ENCODE measurements at places on chromosomes 16 and 17. TPM values are rescaled to one million over a fixed set of nuclear protein-coding genes. Genes with fewer than 3 reads are reported as not detected.

OGFOD3 gene
- total RNA-seq: 23.1 TPM

ARHGDIG gene
- 1.4 TPM for total RNA-seq

MRPL45 gene
- total RNA-seq: 21.9 TPM

KRTAP4-7 gene
- not detected for total RNA-seq

DNA sequence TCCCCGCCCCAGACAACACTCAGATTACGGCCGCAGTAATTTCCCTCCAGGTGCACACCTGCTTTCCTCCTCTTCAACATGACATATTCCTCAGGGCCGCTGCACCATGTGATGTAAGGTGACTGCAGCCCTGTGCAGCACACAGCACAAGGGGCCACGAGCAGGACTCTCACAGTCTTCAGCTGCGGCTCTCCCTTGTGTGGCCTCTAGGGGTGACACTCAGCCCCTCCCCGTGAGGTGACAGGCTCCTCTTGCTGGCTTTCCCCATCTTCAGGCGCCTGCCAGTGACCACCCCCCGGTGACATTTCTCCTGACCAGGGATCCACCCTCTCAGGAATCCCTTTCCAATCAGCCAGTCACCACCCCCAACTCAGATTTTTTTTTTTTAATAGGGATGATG is 31.3 kb upstream of the ABCC3 start:
- no peak overlapping the region for H3K4me3 ChIP-seq
- H3K27ac ChIP-seq: no peak overlapping the region
- no peaks in the 10 kb centered on the region for H3K4me1 ChIP-seq
- H3K27me3 ChIP-seq: no peaks in the 10 kb centered on the region
- H3K36me3 ChIP-seq: no peaks in the 10 kb centered on the region

DNA sequence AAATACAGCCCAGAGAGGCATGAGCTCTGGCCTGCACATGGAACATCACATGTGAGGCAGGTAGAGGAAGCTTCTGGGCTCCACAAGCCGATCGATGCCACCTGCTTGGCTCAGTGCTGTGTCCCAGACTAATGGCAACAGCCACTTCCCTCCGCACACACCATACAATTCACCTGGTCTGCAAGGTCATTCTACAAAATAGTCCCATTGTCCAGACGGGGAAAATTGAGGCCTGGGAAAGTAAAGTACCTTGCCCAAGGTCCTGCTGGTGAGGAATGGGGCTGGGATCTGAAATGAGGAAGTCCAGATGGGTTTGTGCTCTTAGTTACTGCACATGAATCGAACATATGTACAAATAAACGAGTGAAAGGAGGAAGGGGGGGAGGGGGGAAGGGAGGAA is 88.0 kb downstream of the LITAF start:
- peaks cover 12% of the 10 kb centered on the region for H3K4me1 ChIP-seq
- no peaks in the 10 kb centered on the region for H3K27me3 ChIP-seq
- DNase-seq: no peak
- H3K36me3 ChIP-seq: no peaks in the 10 kb centered on the region
- no peak overlapping the region for H3K27ac ChIP-seq
- H3K4me3 ChIP-seq: no peak overlapping the region

DNA sequence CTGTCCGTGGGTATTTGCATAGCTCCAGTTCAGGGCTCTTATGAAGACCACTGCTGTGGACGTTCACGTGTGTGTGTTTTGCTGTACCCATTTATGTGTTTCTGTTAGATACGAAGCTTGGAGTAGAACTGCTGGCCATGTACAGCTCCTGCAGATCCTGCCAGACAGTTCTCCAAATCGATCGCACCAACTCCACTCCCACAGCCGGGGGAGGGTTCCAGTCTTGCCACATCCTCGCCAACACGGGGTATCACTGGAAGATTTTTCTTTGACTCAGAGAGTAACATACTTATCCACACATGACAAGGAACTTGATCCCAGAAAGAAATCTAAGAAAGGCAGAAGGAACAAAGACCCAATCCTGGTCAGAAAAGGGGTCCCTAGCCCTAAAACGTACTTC is 37.4 kb downstream of the TMEM186 start:
- H3K4me3 ChIP-seq: no peak overlapping the region
- no peaks in the 10 kb centered on the region for H3K4me1 ChIP-seq
- H3K27ac ChIP-seq: no peak overlapping the region
- H3K36me3 ChIP-seq: no peaks in the 10 kb centered on the region
- DNase-seq: no peak

DNA sequence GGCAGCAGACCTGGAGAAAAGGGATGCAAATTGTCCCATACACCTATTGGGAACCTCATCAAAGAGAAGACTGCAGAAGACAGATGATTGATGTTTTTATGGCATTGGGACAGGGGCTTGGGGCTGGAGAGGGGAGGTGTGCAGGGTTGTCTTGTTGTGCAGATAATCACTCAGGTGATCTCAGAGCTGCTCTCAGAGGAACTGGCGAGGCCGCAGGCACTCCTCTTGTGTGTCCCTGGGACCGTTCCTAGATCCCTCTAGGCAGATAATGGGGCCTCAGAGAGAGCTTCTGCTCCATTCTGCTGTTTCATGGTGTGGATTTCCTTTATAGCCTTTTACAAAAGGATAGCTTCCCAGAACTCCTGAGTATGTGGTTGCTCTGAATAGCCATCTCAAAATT is 1.6 kb downstream of the RNF213 start:
- H3K4me3 ChIP-seq: peak overlapping the region; percentile 75
- no peaks in the 10 kb centered on the region for H3K27me3 ChIP-seq
- peak overlapping the region; percentile 93 for H3K27ac ChIP-seq
- DNase-seq: no peak

GRCh38 chr17:59376506-59376905 is 45.1 kb downstream of the YPEL2 start:
- H3K4me3 ChIP-seq: no peak overlapping the region
- H3K27ac ChIP-seq: no peak overlapping the region
- DNase-seq: no peak
- H3K4me1 ChIP-seq: no peaks in the 10 kb centered on the region
- H3K36me3 ChIP-seq: no peaks in the 10 kb centered on the region

DNA sequence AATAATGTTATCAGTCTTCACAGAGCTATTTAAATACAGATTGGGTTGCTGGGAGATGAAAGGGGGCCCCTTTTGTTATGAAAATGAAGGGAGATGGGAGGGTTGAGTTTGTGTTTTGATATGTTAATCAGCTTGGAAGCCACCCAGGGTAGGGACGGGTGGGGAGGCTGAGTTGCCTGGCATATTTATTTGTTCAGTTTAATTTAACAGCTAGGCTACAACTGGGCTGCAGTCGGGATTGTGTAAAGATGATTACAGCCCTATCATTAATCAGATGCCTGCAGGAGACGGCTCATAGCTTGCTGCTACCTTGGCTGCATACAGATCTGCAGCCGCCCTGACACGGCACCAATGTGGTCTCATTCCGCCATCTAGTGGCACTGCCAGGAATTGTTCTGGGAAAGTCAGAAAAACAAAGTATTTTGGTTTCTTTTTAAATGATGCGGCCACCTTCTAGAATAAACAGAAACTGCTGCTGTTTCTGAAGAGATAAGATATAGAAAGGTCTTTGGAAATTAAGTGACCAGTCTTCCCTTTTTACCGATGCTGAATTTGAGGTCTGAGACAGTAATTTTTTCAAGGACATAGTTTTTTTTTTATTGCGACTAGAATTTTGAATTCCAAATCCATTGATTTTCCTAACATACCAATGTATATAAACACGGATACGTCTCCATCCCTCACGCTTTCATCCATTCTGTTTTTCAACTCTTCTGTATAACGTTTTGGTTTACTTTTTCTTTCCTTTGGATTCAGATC is 458.0 kb upstream of the ASIC2 start:
- no peaks in the 10 kb centered on the region for H3K36me3 ChIP-seq
- H3K27me3 ChIP-seq: peaks cover 3% of the 10 kb centered on the region
- peak; percentile 21 for DNase-seq
- H3K27ac ChIP-seq: no peak overlapping the region
- no peaks in the 10 kb centered on the region for H3K4me1 ChIP-seq
- no peak overlapping the region for H3K4me3 ChIP-seq

DNA sequence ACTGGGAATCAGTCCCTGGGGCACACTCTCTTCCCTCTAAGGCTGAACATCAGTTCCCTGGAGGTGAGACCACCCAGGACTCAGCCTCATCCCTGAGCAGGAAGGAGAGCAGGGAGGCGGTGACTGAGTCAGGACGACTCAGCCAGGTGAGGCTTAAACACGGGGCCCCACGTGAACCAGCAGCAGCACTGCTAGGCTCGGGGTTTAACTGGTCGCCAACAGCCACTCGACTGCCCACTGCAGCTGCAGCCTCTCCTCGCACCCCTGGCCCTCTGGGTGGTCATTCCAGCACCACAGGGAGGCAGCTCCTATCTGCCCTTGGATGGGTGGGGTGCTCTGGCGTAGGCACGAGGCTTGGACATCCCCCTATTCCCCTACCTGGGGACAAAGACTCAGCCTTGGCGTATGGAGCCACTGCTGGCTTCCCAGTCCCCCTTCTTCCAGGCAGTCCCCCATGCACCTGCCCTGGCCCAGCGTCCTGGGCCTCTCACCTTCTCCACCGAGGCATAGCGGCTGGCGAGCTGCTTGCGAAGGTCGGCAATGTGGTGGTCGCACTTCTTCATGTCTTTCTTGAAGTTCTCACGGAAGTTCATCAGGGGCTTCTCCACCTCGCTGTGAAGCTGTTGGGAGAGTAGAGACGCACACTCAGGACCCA is 21.2 kb upstream of the RCVRN start:
- DNase-seq: no peak
- no peak overlapping the region for H3K27ac ChIP-seq
- no peaks in the 10 kb centered on the region for H3K27me3 ChIP-seq
- H3K36me3 ChIP-seq: no peaks in the 10 kb centered on the region
- no peak overlapping the region for H3K4me3 ChIP-seq

- no peaks in the 10 kb centered on the region for H3K27me3 ChIP-seq
- H3K27ac ChIP-seq: no peak overlapping the region
- H3K4me3 ChIP-seq: no peak overlapping the region
- DNase-seq: no peak
- H3K36me3 ChIP-seq: no peaks in the 10 kb centered on the region
Observed at GRCh38 chr17:58383892-58384462, 32.0 kb upstream of the SUPT4H1 start.

DNA sequence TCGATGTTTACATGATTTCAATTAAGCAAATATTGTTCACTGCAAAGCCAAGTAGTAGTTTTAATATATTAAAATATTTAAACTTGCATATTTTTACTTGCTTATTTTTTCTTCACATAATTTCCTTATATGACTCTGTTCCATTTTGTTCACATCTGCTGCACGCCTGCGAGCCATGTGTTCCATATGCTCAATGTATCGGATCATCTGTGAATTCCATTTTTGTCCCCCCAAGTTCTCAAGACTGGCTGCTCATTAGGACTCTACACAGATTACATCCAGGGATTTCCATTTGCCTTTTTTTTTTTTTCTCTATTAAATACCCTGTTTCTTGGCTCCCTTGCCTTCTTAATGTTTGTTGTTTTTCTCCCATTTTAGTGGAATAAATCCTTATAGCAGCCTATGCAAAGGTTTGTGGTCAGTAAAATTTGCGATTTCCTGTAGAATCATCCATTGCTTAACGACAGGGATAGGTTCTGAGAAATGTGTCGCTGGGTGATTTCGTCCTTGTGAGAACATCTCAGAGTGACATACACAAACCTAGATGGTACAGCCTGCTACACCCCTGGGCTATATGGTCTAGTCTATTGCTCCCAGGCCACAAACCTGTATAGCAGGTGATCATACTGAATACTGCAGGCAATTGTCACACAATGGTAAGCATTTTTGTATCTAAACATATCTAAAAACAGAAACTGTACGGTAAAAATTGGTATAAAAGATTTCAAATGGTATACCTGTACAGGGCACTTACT is 30.2 kb upstream of the TEKT3 start:
- no peaks in the 10 kb centered on the region for H3K4me1 ChIP-seq
- no peak for DNase-seq
- no peak overlapping the region for H3K27ac ChIP-seq
- H3K27me3 ChIP-seq: no peaks in the 10 kb centered on the region
- H3K4me3 ChIP-seq: no peak overlapping the region

GRCh38 chr17:79301469-79301868 is 226.8 kb downstream of the ENGASE start:
- H3K27me3 ChIP-seq: no peaks in the 10 kb centered on the region
- no peaks in the 10 kb centered on the region for H3K36me3 ChIP-seq
- no peaks in the 10 kb centered on the region for H3K4me1 ChIP-seq
- no peak for DNase-seq

DNA sequence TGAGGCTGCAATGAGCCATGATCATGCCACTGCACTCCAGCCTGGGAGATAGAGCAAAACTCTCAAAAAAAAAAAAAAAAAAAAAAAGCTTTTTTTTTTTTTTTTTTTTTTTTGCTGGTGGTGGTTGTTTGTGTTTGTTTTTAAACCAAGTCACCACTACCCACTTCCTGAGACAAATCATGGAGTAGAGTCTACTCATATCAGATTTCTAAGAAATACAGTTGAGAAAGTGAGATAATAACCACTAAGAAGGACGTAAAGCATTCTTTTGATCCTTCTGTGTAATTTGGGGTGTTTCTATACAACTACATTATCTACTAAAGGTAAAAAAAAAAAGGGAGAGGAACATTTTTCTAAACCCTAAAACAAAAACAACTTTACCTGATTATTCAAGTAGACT is 38.0 kb downstream of the AXIN2 start:
- no peaks in the 10 kb centered on the region for H3K27me3 ChIP-seq
- H3K4me1 ChIP-seq: peaks cover 28% of the 10 kb centered on the region
- no peak for DNase-seq
- peak overlapping the region; percentile 63 for H3K27ac ChIP-seq

DNA sequence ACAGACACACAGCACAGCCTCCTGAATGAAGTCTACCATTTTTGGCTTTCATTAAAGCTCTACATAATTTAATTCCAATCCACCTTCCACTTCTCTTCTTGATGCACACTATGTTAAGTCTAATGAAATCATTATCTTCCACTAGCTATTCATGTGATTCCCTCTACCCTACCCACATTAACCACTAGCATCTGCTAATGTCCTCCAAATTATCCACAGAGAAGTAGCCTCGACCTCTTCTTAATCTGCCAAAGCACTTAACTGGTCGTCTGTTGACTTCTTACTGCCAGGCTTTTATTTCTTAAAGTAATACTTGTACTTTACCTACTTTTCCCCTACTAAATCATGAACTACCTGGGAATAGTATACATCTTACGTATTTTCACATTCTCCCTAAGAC is 91.8 kb downstream of the NCOR1 start:
- DNase-seq: no peak
- H3K4me3 ChIP-seq: no peak overlapping the region
- no peaks in the 10 kb centered on the region for H3K4me1 ChIP-seq

DNA sequence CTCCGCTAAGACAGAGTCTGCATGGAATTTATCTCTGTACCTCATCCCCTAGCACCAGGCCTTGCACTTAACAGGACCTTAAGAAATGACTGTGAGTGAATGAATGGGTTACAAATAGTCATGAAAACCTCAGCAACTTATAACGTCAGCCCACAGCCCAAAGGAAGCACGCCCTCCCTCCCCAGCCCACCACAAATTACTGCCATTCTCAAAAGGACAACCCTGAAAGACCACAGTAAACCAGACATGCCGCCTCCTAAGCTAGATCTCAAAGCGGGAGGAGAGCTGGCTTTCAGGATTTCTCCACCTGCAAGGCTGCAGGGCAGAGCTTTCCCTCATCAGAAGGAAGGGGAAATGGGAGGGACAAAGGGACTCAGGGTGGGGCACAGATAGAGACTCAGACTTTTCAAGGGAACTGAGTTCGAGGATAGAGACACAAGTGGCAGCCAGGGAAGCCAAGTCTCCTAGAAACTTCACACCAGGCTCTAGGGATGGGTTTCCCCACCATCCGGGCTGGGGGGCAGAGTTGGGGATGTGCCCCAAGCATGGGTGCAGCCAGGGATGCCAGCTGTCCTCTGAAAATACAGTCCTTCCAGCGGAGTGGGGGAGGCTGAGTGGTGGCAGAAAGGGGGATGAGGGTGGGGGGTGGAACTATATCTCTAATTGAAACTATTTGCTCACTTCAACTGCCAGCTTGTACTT is 56.7 kb downstream of the PLXDC1 start:
- H3K4me3 ChIP-seq: peak overlapping the region; percentile 20
- H3K36me3 ChIP-seq: no peaks in the 10 kb centered on the region
- no peak for DNase-seq
- peaks cover 88% of the 10 kb centered on the region for H3K4me1 ChIP-seq
- no peaks in the 10 kb centered on the region for H3K27me3 ChIP-seq

Data from naive thymus-derived CD4-positive, alpha-beta T cell (primary cell).